ENCODE measurements at places on chromosomes 2 and 18.

GRCh38 chr2:217901835-217902378 lies 100.9 kb downstream of the TNS1 start:
- ATAC-seq = no peak

GRCh38 chr2:63047321-63048279 lies 3.0 kb upstream of the OTX1 start:
- ATAC-seq = no peak

DNA sequence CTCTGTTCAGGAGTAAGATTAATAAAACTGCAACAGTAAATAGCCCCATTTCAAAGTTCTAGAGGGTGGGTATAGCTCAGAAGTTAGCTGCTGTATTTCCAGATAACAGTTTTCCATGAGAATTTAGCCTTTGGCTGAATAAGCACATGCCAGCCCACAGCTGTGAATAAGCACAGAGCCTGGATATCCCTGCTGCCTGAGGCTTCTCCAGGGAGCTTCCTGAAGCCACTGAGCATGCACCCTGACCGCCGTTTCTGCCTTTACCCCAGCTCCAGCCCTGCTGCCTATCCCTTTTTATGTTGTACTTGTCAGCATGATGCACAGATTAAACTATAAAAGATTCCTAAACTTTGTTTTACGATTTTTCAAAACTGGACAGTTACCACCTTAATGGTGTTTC lies 85.3 kb downstream of the FEZ2 start:
- ATAC-seq = no peak

DNA sequence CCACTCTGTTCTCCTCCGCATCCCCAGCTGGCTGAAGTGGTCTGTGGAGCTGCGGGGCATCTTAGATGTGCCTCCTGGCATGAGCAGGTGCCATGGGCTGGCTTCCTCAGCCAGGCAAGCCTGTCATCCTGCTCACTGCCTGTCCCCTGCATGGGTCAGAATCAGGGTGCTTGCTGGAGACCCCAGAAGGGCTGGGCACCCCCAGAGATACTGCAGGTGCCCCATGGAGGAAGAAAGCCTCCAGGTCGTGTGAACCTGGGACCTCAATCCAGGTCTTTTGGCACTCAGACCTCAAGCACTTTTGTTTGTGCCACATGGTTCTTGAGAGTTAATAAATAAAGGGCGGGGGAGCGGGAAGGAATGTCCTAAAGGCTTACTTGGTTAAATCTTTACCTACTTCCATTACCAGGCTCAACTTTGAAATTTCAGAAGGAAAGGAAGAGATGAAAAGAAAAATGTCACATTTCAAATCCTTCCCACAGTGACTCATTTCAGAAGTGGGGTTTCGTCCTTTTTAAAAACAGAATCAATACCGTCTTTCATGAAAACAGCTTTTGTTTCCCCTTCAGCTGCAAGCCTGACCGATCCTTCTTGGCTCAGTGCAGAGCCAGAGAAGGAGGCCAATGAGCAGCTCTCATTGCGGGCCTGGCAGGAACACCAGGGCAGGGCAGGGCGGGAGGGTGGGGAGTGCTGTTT lies 69.9 kb downstream of the RHOB start:
- peak; percentile 14 for ATAC-seq

DNA sequence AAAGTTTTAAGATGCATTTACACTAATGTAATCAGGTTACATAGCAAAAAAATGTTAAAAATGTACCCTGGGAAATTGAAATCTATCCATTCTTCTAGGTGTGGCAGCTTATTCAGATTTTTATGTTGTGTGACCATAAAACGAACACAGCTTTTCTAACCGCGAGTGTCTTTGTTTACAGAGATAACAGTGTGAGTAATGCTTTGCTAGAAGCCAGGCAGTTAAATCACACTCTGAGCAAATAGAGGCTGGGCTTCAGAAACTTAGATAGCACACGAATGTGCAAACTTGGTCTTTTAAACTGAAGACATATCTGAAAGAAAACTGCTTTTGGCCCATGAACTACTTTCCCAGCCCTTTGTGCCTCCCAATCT lies 116.1 kb downstream of the SPTBN1 start:
- peak; percentile 46 for ATAC-seq

GRCh38 chr18:51134721-51135120 lies 62.8 kb downstream of the MEX3C start:
- no peak for ATAC-seq

DNA sequence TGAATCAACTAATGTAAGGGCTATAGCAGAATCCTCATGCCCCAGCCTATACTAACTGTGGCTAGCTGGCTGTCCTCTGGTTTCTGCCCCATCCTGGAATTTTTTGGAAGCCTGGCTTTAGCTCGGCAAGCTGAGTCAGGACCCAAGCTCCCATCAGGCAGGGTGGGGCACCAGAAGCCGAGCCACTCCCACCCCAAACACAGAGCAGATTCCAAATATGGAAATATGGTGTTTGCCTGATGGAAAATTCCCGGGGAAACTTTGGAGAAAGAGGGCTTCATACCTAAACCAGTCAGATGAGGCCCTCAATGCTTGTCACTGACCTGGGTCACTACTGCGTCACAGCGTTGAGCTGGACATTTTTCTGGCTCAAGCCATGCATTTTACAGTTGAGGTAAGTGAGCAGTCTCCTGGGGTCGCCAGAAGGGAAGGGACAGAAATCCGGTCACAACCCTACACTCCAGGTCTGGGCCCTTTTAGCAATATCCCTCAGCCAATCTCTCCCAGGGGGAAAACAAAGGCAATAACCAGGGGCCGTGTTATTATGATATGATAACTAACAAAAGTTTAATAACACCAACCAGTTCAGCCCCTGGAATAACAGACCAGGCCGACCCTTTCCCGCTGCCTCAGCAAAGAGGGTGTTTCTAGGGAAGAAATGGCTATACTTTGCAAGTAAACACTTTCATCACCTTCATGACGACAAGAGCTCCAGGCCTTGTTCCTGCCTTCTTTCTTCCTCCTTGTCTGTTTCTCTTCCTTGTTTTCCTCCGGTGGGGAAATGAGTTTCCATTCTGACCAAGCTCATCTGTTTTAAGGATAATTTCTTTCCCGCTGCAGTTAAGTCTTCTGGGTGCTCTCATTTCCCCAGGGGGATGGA lies 37.7 kb downstream of the PSD4 start:
- peak; percentile 84 for ATAC-seq

Data from esophagus mucosa (tissue), 1 donor.